ENCODE measurements at places on chromosomes 7 and 10. TPM values are rescaled to one million over a fixed set of nuclear protein-coding genes. Genes with fewer than 3 reads are reported as not detected.

The PSD gene
- total RNA-seq, result 0.56 TPM

The TMEM270 gene
- not detected for total RNA-seq

The SH2D4B gene
- total RNA-seq, result under 0.01 TPM

The CALCR gene
- total RNA-seq, result not detected

The AP3M1 gene
- 34.3 TPM for total RNA-seq

The GNAT3 gene
- total RNA-seq, result not detected

The MALRD1 gene
- 0.83 TPM for total RNA-seq

The SLC13A4 gene
- total RNA-seq, result not detected

The KLF14 gene
- not detected for total RNA-seq

The CTBP2 gene
- 132 TPM for total RNA-seq

The PRKAR1B gene
- total RNA-seq, result 22.0 TPM

The PLEKHS1 gene
- 0.17 TPM for total RNA-seq

The INMT gene
- not detected for total RNA-seq

The MYL7 gene
- 31.0 TPM for total RNA-seq
